ENCODE measurements at places on chromosomes 12 and 14.

GRCh38 chr12:106481246-106481645 is 101.6 kb upstream of the RFX4 start:
- no peak for DNase-seq

DNA sequence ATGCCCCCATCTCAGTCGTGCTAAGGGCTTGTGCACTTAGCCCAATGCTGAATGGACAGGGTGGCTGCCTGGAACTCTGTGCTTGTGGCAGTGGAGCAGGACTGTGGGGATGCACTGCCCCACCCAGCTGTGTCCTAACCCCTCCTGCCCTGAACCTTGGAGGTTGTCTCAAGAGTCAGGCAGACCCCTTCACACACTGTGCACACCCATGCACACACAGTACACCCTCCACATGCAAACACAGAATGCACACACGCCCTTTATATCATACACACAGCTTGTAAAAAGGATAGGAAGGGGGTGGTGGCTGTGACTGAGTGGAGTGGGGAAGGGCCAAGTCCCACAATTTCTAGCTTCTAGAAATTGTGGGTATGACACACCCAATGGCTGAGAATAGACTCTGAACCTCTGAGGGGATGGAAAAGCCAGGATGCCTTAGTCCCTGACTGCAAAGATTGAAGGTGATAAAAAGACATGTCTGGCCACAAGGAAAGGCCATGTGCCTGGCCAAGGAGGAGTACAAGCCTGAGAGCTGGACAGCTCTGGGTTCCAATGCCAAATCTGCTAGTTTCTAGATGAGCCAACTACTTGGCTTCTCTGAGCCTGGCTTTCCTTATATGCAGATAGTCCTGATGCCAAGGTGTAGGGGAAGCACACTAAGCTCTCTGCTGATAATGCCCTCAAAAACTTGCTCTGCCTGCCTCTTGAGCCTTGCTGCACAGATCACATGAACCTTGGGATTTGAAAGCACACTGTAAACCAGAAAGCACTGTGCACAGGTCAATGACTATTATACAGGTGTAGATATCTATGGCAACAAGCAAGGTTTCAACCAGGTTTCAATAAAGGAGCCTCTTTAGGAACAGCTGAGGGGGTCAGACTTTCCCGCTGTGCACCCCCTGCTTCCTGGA is 8.4 kb downstream of the KRT8 start:
- DNase-seq = no peak

GRCh38 chr12:104479123-104479662 is 22.4 kb downstream of the CHST11 start:
- DNase-seq = no peak

DNA sequence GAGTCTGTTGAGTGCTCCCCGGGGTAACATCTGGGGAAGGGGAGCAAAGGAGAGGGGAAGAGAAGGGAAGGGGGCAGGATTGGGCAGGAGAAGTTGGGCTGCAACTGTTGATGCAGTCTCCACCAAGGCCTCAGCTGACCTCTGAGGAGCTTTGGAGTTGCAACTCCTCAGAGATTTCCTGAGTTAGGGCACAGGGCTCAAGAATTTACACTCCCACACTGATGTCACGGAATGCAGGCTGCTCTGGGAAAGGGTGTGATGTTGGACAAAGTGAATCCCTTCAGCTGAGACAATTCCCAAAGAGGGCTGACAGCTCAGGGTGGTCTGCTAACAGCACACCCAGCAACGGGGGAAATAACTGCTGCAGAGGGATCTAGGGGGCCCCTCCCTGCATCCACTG is 295.6 kb downstream of the PCNX1 start:
- no peak for DNase-seq

- DNase-seq = no peak
These were observed 217.3 kb upstream of the EEA1 start for GRCh38 chr12:93146263-93146939.
